Mesothelial cell of epicardium (in vitro differentiated cells): ENCODE measurements at places on chromosomes 16 and 17. TPM values are rescaled to one million over a fixed set of nuclear protein-coding genes. Genes with fewer than 3 reads are reported as not detected.

GRCh38 chr16:89105599-89106151 is 12.0 kb downstream of the ACSF3 start:
- H3K4me1 ChIP-seq, result no peaks in the 10 kb centered on the region
- no peaks in the 10 kb centered on the region for H3K27me3 ChIP-seq
- no peak overlapping the region for H3K27ac ChIP-seq
- DNase-seq, result no peak
- peaks cover 41% of the 10 kb centered on the region for H3K36me3 ChIP-seq
- H3K4me3 ChIP-seq, result no peak overlapping the region

DNA sequence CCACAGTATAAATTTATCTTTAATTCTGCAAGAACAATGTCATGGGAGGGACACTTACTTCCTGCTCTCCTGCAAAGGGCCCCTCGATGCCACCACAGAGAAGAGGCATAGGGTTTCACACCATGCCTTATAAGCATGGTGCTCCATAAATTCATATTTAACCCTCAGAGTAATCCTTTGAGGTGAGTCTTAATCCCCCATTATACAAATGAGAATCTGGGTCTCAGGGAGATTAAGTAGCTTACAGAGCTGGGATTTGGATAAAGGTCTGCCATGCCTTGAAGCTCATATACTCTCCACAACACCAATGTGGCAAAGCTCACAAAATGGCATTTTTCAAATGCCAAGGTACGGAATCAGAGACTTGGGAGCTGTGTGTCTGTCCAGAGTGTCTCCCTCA is 268.5 kb upstream of the CCL2 start:
- no peaks in the 10 kb centered on the region for H3K4me1 ChIP-seq
- peaks cover 14% of the 10 kb centered on the region for H3K27me3 ChIP-seq
- no peak for DNase-seq
- no peaks in the 10 kb centered on the region for H3K36me3 ChIP-seq
- no peak overlapping the region for H3K4me3 ChIP-seq

DNA sequence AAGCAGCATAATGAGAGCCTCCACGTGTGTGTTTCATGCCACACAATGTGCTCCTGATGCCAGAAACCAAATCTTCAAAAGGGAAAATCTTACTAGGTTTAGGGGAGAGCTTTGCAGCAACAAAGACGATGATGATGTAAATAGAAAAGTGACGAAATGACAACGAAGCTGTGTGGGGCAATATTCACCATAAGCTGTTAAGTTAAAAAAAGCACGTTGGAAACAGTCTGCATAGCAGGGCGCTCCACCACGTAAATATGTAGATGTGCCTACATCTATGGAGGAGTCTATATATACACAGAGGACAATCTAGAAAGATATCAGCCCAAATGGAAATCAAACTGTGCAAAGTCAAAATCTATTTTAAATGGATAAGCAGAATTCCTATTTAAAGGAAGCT is 61.0 kb downstream of the RPH3AL start:
- no peak for DNase-seq
- H3K27ac ChIP-seq, result no peak overlapping the region
- H3K4me1 ChIP-seq, result no peaks in the 10 kb centered on the region
- H3K36me3 ChIP-seq, result peaks cover 3% of the 10 kb centered on the region

Gene CA7
- not detected in 3 replicates for total RNA-seq

Gene PTX4
- total RNA-seq, result not detected in 3 replicates

Gene NATD1
- total RNA-seq, result 12.3 to 12.7 TPM (median 12.7 TPM) in 3 replicates

- peaks cover 8% of the 10 kb centered on the region for H3K36me3 ChIP-seq
- no peak for DNase-seq
- H3K4me3 ChIP-seq, result no peak overlapping the region
- no peaks in the 10 kb centered on the region for H3K27me3 ChIP-seq
- H3K4me1 ChIP-seq, result peaks cover 12% of the 10 kb centered on the region
These were observed 3.6 kb downstream of the AMDHD2 start for GRCh38 chr16:2523801-2524231.

GRCh38 chr16:71479420-71479819 is 9.7 kb downstream of the ZNF19 start:
- no peak overlapping the region for H3K27ac ChIP-seq
- H3K4me3 ChIP-seq, result no peak overlapping the region
- no peaks in the 10 kb centered on the region for H3K27me3 ChIP-seq

DNA sequence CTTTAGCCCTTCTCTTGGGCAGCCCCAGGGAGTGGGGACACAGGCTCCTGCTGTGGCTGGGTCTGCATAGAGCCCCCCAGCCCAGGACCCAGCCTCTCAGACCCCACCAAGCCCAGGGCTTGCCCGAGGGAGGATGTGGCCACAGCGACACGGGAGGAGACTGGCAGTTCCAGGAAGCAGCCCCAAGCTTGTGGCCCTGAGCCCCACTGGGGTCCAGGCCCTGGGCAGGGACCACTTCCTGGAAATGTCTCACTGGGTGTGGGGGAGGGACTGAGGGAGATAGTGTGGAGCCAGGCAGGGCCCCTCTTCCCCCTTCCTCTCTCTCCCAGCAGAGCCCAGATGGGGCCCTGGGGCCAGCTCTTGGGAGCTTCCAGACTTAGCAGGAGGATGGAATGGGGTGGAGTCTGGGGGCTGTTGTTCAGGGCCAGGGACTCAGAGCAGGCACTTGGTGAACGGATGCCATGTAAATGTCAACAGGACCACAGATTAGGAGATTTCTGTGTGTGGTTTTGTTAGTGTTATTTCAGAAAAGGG is 35.3 kb downstream of the ADGRG5 start:
- H3K27me3 ChIP-seq, result peaks cover 2% of the 10 kb centered on the region
- peak overlapping the region; percentile 0 for H3K27ac ChIP-seq
- peaks cover 28% of the 10 kb centered on the region for H3K4me1 ChIP-seq
- no peaks in the 10 kb centered on the region for H3K36me3 ChIP-seq
- DNase-seq, result no peak
- H3K4me3 ChIP-seq, result no peak overlapping the region

GRCh38 chr17:75317671-75318070 is 28.4 kb upstream of the SLC25A19 start:
- no peaks in the 10 kb centered on the region for H3K27me3 ChIP-seq
- no peak overlapping the region for H3K4me3 ChIP-seq
- H3K27ac ChIP-seq, result peak overlapping the region; percentile 6

Gene CCL16
- not detected in 3 replicates for total RNA-seq

GRCh38 chr16:85557083-85557970 is 55.8 kb upstream of the GSE1 start:
- peak overlapping the region; percentile 94 for H3K27ac ChIP-seq
- H3K36me3 ChIP-seq, result no peaks in the 10 kb centered on the region
- peaks cover 52% of the 10 kb centered on the region for H3K4me1 ChIP-seq
- no peaks in the 10 kb centered on the region for H3K27me3 ChIP-seq
- H3K4me3 ChIP-seq, result peak overlapping the region; percentile 66

DNA sequence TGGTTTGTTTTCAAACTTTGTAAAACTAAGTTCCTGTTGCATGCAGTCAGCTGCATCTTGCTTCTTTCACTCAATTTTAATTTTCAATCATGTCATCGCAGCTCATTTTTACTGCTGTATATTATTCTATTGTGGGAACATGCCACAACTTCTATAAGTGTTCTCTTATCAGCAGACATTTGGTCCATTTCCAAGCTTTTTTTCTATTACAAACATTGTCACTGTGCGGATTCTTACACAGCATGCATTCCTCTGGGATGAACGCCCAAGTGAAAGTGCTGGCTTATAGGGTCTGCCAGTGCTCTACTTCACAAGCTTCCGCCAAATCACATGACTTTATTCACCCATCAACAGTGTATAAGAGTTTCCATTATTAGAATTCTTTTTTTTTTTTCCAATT is 22.7 kb downstream of the GINS3 start:
- H3K4me1 ChIP-seq, result no peaks in the 10 kb centered on the region
- no peak overlapping the region for H3K4me3 ChIP-seq
- H3K27me3 ChIP-seq, result no peaks in the 10 kb centered on the region
- DNase-seq, result no peak
- no peak overlapping the region for H3K27ac ChIP-seq
- no peaks in the 10 kb centered on the region for H3K36me3 ChIP-seq

GRCh38 chr16:25081702-25082101 is 29.8 kb upstream of the LCMT1 start:
- no peak for DNase-seq
- no peaks in the 10 kb centered on the region for H3K36me3 ChIP-seq
- peaks cover 12% of the 10 kb centered on the region for H3K27me3 ChIP-seq
- no peak overlapping the region for H3K4me3 ChIP-seq
- H3K4me1 ChIP-seq, result no peaks in the 10 kb centered on the region

Gene EVPL
- 0.16 to 0.47 TPM (median 0.25 TPM) in 3 replicates for total RNA-seq

Gene GP2
- total RNA-seq, result not detected in 3 replicates

- no peak overlapping the region for H3K4me3 ChIP-seq
- no peak for DNase-seq
- H3K4me1 ChIP-seq, result peaks cover 6% of the 10 kb centered on the region
These were observed 31.5 kb downstream of the RBL2 start for GRCh38 chr16:53465606-53466280.

Gene UMOD
- not detected in 3 replicates for total RNA-seq

DNA sequence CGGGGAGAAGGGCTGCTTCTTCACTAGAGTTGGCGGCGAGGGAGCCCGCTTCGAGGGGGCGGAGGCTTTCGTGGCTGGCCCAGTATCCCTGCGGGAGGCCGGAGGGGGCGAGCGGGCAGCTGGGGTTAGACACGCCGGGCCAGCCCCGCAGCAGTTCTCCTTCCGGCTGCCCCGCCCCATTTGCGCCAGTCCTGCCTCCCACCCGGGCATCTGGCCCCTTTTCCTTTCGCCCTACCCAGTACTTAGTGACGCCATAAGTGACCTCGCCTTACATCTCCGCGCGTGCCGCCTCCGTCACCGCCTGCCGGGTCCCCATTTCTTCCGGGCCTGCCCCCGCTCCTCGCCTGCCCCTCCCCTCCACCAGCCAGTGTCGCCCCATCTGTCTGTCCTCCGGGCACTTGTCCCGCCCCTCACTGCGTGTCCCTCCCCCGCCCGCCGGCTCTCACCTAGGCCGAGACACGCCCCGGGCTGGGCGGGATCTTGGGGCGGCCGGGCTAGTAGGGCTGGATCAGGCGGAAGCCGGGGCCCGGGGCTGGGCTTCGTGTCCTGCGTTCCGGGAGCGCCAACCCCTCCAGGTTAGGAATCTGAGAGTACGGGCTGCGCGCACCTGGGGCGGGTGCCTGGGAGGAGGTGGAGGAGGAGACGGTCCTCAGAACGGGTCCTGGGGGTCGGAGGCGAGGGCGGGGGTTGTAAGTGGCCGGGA is 14.3 kb downstream of the SPATA32 start:
- peak; percentile 85 for DNase-seq
- H3K4me1 ChIP-seq, result peaks cover 17% of the 10 kb centered on the region
- H3K36me3 ChIP-seq, result peaks cover 2% of the 10 kb centered on the region
- H3K4me3 ChIP-seq, result peak overlapping the region; percentile 81

GRCh38 chr16:49469930-49470451 is 96.4 kb downstream of the C16orf78 start:
- H3K27ac ChIP-seq, result no peak overlapping the region
- peak; percentile 25 for DNase-seq
- no peaks in the 10 kb centered on the region for H3K4me1 ChIP-seq
- H3K4me3 ChIP-seq, result no peak overlapping the region
- peaks cover 38% of the 10 kb centered on the region for H3K27me3 ChIP-seq

Gene TNRC6C
- total RNA-seq, result 21.2 to 30.3 TPM (median 27.0 TPM) in 3 replicates

Gene TBX6
- total RNA-seq, result 2.3 to 2.7 TPM (median 2.4 TPM) in 3 replicates

Gene MYL11
- 1.4 to 4.4 TPM (median 2.8 TPM) in 3 replicates for total RNA-seq

Gene C17orf67
- 3.5 to 3.9 TPM (median 3.8 TPM) in 3 replicates for total RNA-seq

Gene KRT32
- total RNA-seq, result not detected in 3 replicates

Gene ENO3
- 21.2 to 25.3 TPM (median 22.4 TPM) in 3 replicates for total RNA-seq

DNA sequence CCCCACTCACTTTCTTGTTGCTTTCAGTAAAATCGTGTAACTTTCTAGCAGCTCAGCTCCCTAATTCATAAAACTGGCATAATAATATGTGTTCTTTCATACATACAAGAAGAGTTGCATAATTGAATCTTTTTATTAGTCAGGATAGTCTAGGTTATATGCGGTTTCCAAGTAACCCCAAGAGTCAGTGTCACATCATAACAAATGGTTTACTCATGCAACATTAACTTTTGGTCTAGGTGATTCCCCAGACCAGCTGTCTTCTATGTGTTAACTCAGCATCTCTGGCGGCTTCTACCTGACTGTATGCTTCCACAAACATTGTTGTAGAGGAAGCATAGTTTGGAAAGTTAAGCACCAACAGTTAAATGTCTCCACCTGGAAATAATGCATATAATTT is 1000.4 kb downstream of the CDH11 start:
- no peaks in the 10 kb centered on the region for H3K4me1 ChIP-seq
- DNase-seq, result no peak
- peaks cover 8% of the 10 kb centered on the region for H3K27me3 ChIP-seq
- no peak overlapping the region for H3K4me3 ChIP-seq

- no peaks in the 10 kb centered on the region for H3K36me3 ChIP-seq
- H3K27ac ChIP-seq, result no peak overlapping the region
- no peak overlapping the region for H3K4me3 ChIP-seq
- no peak for DNase-seq
- peaks cover 6% of the 10 kb centered on the region for H3K27me3 ChIP-seq
These were observed 415.9 kb downstream of the CA10 start for GRCh38 chr17:51742571-51742970.

- H3K36me3 ChIP-seq, result no peaks in the 10 kb centered on the region
- no peak overlapping the region for H3K27ac ChIP-seq
- H3K4me3 ChIP-seq, result no peak overlapping the region
- H3K4me1 ChIP-seq, result peaks cover 33% of the 10 kb centered on the region
These were observed 7.1 kb downstream of the ARL4D start for GRCh38 chr17:43405861-43406260.

DNA sequence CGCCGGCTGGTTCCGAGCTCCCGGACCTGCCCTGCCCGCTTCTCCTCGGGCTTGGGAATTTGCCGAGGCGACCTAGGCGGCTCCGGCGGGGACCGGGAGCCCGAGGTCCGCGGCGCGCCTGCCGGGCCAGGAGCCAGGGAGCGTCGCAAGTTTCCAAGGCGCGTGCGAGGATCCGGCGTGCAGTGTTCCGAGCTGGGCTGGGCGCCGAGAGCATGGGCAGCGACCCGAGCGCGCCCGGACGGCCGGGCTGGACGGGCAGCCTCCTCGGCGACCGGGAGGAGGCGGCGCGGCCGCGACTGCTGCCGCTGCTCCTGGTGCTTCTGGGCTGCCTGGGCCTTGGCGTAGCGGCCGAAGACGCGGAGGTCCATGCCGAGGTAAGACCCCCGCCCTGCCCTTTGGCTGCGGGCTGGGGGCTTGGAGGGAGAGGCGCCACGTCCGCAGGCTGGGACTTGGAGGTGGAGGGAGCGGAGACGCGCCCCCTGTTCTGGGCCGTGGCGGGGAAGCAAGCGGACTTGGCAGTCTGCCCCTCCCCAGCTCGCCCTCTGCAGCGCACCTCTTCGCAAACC is 668 bp downstream of the MMP15 start:
- peaks cover 8% of the 10 kb centered on the region for H3K27me3 ChIP-seq
- no peak overlapping the region for H3K27ac ChIP-seq
- no peak for DNase-seq
- no peaks in the 10 kb centered on the region for H3K36me3 ChIP-seq
- peaks cover 34% of the 10 kb centered on the region for H3K4me1 ChIP-seq

DNA sequence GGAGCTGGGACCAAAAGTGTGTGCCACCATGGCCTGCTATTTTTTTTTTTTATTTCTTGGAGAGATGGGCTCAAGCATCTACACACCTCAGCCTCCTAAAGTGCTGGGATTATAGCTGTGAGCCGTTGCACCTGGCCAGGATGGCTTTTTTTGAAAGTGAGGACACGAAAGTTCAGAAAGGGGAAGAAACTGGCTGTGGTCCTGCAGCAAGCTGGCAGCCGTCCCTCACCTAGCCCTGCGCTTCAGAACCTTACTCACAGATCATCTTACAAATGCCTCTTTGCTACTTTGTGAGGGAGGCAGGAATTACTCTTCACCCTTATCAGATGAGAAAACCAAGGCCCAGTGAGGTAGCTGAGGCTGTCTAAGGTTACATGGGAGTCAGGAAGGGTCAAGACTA is 4.5 kb upstream of the PPY start:
- H3K4me3 ChIP-seq, result no peak overlapping the region
- no peak for DNase-seq
- H3K27ac ChIP-seq, result no peak overlapping the region
- H3K4me1 ChIP-seq, result peaks cover 10% of the 10 kb centered on the region
- peaks cover 35% of the 10 kb centered on the region for H3K27me3 ChIP-seq

Gene OSGIN1
- total RNA-seq, result 2.2 to 2.5 TPM (median 2.3 TPM) in 3 replicates

Gene LGALS9B
- not detected in 3 replicates for total RNA-seq
